ENCODE measurements at places on chromosomes 13 and 19. TPM values are rescaled to one million over a fixed set of nuclear protein-coding genes. Genes with fewer than 3 reads are reported as not detected.

The ZNF534 gene
- total RNA-seq = 0.24 TPM

The SERPINE3 gene
- not detected for total RNA-seq

The PRTN3 gene
- total RNA-seq = not detected

The TJP3 gene
- 0.62 TPM for total RNA-seq

The ZSWIM9 gene
- total RNA-seq = 6.6 TPM

The URAD gene
- total RNA-seq = not detected

The MEIOSIN gene
- total RNA-seq = not detected

The SULT2A1 gene
- not detected for total RNA-seq

The PTGER1 gene
- total RNA-seq = not detected

The KLK15 gene
- total RNA-seq = not detected

The KCNN4 gene
- 0.41 TPM for total RNA-seq

The SPART gene
- total RNA-seq = 41.7 TPM

The ZNF730 gene
- 0.11 TPM for total RNA-seq

The FFAR1 gene
- not detected for total RNA-seq

The TARM1 gene
- total RNA-seq = not detected

All from Right ventricle myocardium inferior (tissue), 1 donor.